ENCODE measurements at places on chromosomes 11 and 22. TPM values are rescaled to one million over a fixed set of nuclear protein-coding genes. Genes with fewer than 3 reads are reported as not detected.

PLXNB2 gene
- 33.4 TPM for total RNA-seq

PATE2 gene
- total RNA-seq = not detected

EFCAB6 gene
- 0.31 TPM for total RNA-seq

RBM7 gene
- 30.0 TPM for total RNA-seq

GAB4 gene
- total RNA-seq = 0.18 TPM

EIF1AD gene
- total RNA-seq = 39.9 TPM

SLC37A4 gene
- 54.5 TPM for total RNA-seq

CATSPERZ gene
- total RNA-seq = 1.00 TPM

FGF3 gene
- total RNA-seq = 0.15 TPM

C11orf97 gene
- total RNA-seq = not detected

OR56A1 gene
- total RNA-seq = 0.03 TPM

BRSK2 gene
- 23.6 TPM for total RNA-seq

MTNR1B gene
- total RNA-seq = not detected

TMPRSS5 gene
- 0.21 TPM for total RNA-seq

LRRC32 gene
- total RNA-seq = 0.63 TPM

SLC22A25 gene
- 0.18 TPM for total RNA-seq

XKR3 gene
- total RNA-seq = not detected

CD3E gene
- total RNA-seq = not detected

MED19 gene
- total RNA-seq = 17.9 TPM

PAMR1 gene
- 3.2 TPM for total RNA-seq

Measured in H7 (cell line).